ENCODE measurements at places on chromosomes 16 and 17. TPM values are rescaled to one million over a fixed set of nuclear protein-coding genes. Genes with fewer than 3 reads are reported as not detected.

DNA sequence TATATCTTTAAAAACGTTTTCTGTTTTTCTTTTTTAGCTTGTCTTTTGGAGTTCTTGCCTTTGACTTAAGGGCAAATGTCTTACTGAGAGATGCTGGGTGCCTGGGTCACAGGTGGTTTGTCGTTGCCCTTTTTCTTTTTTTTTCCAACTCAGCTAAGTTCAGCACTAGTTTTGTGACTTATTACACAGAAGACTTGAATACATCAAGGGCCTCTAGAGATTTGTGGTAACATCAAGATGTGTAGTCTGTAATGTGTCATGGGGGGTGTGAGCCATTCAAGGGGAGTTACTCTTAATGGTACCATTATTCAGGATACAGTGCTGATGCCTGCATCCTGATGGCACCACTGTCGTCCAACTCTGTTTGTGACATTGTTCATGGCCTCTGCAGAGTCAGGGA, 95.1 kb downstream of the PRKCA start:
- H3K27me3 ChIP-seq: no peaks in the 10 kb centered on the region
- no peak for DNase-seq
- H3K4me3 ChIP-seq: no peak overlapping the region
- no peaks in the 10 kb centered on the region for H3K36me3 ChIP-seq
- H3K4me1 ChIP-seq: peaks cover 2% of the 10 kb centered on the region
- H3K27ac ChIP-seq: no peak overlapping the region

DNA sequence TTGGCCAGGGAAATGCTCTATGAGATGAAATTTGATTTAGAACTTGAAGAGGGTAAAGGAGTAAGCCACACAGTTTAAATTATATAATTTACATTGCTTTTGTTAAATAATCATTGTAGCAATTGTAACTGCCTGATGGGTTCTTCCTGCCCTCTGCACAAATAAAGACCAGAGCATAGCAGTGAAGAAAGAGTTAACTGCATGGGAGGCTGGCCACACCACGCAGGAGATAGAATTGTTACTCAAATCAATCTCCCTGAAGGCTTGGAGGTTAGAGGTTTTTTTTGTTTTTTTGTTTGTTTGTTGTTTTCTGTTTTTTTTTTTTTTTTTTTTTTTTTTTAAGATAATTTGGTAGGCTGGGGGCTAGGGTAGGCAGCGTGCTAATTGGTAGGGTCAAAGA, 467.0 kb upstream of the GOT2 start:
- no peak overlapping the region for H3K27ac ChIP-seq
- H3K4me1 ChIP-seq: no peaks in the 10 kb centered on the region
- no peaks in the 10 kb centered on the region for H3K36me3 ChIP-seq
- no peak overlapping the region for H3K4me3 ChIP-seq
- no peak for DNase-seq

ODAD4 gene
- 0.11 TPM for total RNA-seq

ABCC11 gene
- not detected for total RNA-seq

COG7 gene
- total RNA-seq: 15.7 TPM

CCL8 gene
- total RNA-seq: not detected

GRCh38 chr16:13630374-13630773, 289.6 kb upstream of the ERCC4 start:
- H3K4me3 ChIP-seq: no peak overlapping the region
- H3K27me3 ChIP-seq: no peaks in the 10 kb centered on the region
- H3K36me3 ChIP-seq: no peaks in the 10 kb centered on the region
- no peak overlapping the region for H3K27ac ChIP-seq
- H3K4me1 ChIP-seq: no peaks in the 10 kb centered on the region
- DNase-seq: no peak

DNA sequence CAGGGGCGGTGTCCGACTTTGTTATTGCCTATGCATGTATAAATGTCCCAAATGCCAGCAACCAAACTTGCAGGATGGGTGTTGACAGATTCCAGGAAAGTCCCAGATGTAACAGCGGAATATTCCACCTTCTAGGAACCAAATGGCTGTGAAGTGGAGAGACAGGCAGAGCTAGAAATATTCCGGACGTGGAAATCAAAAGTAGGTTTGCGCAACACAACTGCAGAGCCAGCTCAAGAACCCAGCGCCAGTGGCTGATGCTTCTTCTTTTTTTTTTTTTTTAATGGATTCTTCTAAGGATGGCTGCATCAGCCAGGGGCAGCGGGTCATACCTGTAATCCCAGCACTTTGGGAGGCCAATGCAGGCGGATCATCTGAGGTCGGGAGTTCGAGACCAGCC, 601.7 kb downstream of the MAF start:
- H3K4me3 ChIP-seq: no peak overlapping the region
- H3K36me3 ChIP-seq: no peaks in the 10 kb centered on the region
- peaks cover 3% of the 10 kb centered on the region for H3K4me1 ChIP-seq
- DNase-seq: no peak
- peaks cover 29% of the 10 kb centered on the region for H3K27me3 ChIP-seq
- no peak overlapping the region for H3K27ac ChIP-seq

OR3A2 gene
- total RNA-seq: not detected

- no peaks in the 10 kb centered on the region for H3K4me1 ChIP-seq
- H3K27me3 ChIP-seq: no peaks in the 10 kb centered on the region
- H3K36me3 ChIP-seq: no peaks in the 10 kb centered on the region
- no peak overlapping the region for H3K27ac ChIP-seq
- no peak overlapping the region for H3K4me3 ChIP-seq
- no peak for DNase-seq
Measured at GRCh38 chr17:11578998-11579397, 19.3 kb upstream of the DNAH9 start.

- peak overlapping the region; percentile 66 for H3K27ac ChIP-seq
- H3K27me3 ChIP-seq: no peaks in the 10 kb centered on the region
- peak overlapping the region; percentile 14 for H3K4me3 ChIP-seq
- H3K4me1 ChIP-seq: peaks cover 11% of the 10 kb centered on the region
- no peaks in the 10 kb centered on the region for H3K36me3 ChIP-seq
Measured at GRCh38 chr17:15651583-15652110, 32.1 kb upstream of the FBXW10B start.

DNA sequence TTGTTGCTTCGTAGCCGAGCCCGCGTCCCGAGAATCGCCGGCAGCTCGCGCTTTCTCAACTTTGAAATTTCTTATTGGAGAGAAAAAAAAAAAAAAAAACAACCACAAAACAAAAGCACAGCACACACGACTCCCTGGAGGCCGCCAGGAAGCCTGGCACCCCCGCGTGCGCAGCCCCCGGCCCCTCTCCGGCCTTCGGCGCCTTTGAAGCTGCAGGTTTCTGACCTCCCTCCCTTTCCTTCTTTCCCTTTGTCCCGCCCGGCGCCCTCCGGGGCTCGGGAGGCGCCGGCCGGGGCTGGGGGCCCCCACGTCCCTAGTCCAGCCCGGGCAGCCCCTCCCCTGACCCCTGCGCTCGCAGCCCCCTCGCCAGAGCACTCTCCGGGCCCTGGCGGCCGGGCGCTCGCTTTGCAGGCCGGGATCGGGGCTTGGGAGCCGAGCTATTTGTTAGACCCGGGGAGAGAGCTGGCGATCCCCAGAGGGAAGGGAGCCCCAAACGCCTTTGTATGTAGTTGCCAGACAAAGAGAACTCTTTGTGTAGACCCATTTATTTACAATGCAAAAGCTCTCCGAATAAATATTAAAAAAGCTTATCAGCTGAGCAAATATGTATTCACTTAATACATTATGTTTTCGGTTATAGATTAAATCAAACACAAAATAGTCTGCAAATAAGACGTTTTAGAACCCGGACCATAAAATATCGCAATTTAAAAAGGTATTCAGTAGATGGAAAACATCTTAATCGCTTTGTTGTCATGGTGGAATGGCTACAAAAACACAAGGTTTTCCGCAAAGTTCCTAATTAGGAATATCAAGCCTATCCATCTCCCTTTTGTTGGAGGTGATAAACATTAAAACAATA, 2.3 kb downstream of the BAHCC1 start:
- H3K27ac ChIP-seq: no peak overlapping the region
- no peak overlapping the region for H3K4me3 ChIP-seq

- no peaks in the 10 kb centered on the region for H3K36me3 ChIP-seq
- H3K27ac ChIP-seq: no peak overlapping the region
- no peak overlapping the region for H3K4me3 ChIP-seq
- H3K27me3 ChIP-seq: no peaks in the 10 kb centered on the region
Measured at GRCh38 chr16:17241264-17241835, 229.4 kb downstream of the XYLT1 start.

CBX4 gene
- total RNA-seq: 50.5 TPM

DNA sequence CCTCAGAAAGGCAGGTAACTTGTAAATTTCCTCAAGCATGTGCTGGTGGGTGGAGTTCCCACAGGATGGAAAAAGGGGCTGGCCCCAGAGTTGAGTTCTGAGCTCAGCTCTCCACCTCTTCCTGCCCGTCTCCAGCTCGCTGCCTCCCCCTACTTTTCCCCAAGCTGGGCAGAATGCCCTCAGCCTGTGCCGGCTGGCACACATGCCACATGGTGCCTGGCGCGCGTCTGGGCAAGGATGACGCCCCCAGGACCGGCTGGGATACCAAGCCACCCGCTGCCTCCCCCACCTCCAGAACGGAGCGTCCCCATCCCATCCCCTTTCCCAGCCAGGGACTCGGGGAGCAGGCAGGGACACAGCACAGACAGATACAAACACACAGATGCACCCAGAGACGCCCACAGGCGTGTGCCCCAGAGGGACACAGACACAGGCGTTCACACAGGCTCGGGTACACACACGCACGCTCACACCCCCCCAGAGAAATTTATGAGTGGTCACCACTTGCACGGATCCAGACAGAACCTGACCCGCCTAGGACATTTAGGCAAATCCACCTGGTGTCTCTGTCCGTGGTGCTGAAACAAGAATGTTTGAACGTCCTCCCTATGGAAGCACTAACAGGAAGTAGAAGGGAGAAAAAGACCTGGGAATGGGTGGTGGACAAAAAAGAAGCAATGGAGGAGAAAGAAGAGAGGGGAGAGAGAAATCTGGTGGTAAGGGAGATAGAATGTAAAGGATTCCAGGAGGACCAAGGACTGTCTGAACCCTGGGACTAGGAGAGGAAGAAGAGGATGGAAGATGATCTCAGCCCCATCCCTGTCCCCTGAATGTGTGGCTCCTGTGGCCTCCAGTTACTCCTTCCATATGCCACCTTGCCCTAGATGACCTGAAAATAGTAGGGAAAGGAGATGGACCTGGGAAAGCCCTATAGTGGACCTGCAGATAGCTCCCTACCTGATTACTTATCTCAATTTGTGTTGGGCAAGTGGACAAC, 15.5 kb downstream of the NEUROD2 start:
- no peaks in the 10 kb centered on the region for H3K4me1 ChIP-seq
- peaks cover 30% of the 10 kb centered on the region for H3K27me3 ChIP-seq
- no peak overlapping the region for H3K4me3 ChIP-seq
- peak; percentile 75 for DNase-seq
- H3K27ac ChIP-seq: no peak overlapping the region
